ENCODE measurements at places on chromosomes 4 and X.

DNA sequence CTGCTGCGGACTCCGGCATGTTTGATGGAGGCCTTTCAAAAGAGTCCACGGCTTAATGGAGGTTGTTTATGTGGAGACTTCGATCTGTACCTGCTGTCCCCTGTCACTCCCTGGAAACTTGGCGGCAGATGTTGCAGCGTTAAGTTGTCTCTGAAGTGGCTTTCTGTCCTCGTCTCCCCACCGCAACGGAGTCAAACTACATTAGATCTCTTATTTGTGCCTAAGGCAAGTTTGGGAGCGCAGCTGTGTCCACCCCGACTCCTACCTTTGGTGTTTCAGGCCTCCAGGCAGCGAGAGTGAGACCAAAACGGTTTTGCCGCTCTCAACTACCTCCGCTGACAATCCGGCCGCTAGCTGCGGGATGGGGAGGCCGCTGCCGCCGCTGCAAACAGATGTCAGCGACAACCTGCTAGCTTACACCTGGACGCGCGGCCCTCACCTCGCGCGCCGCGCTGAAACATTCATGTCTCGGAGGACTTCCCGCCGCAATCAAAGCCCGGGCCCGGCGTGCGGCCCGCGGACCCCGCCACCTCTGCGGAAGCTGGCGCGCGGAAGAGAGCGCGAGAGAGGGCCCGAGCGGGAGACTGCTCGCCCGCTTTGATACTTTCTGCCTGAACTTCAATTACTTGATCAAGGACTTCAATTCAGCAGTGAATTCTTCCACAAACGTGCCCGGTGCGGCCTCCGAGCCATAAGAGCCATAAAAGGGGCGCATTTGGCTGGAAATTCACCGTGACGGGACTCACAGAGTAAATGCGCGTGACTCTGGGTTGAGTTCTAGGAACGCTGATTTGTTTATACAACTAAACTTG lies 108.4 kb downstream of the ANTXR2 start:
- DNase-seq, result peak; percentile 21

- DNase-seq, result no peak
Observed at GRCh38 chrX:69674891-69675290, 59.0 kb downstream of the EDA start.

DNA sequence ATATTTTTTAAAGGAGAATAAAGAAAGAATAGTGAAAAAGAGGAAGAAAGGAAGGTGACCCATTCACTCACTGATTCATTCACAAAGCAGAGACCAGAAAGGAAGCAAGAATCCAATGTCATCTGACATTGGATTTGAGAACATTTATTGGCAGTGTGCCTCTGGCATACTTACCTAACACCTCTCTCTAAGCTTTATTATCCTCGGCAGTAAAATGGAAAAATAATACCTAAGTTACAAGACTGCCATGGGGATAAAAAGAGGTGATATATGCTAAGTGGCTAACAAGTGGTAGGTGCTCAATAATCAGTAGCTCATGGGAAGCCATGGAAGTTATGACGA lies 41.6 kb upstream of the PPARGC1A start:
- DNase-seq, result no peak

GRCh38 chrX:134139090-134139489 lies 97.9 kb upstream of the CCDC160 start:
- DNase-seq, result no peak

GRCh38 chr4:76732246-76732645 lies 165.7 kb downstream of the SOWAHB start:
- DNase-seq, result no peak

GRCh38 chr4:127856813-127857447 lies 23.8 kb upstream of the PLK4 start:
- peak; percentile 93 for DNase-seq

GRCh38 chr4:163544407-163545038 lies 50.0 kb downstream of the TMA16 start:
- peak; percentile 42 for DNase-seq

DNA sequence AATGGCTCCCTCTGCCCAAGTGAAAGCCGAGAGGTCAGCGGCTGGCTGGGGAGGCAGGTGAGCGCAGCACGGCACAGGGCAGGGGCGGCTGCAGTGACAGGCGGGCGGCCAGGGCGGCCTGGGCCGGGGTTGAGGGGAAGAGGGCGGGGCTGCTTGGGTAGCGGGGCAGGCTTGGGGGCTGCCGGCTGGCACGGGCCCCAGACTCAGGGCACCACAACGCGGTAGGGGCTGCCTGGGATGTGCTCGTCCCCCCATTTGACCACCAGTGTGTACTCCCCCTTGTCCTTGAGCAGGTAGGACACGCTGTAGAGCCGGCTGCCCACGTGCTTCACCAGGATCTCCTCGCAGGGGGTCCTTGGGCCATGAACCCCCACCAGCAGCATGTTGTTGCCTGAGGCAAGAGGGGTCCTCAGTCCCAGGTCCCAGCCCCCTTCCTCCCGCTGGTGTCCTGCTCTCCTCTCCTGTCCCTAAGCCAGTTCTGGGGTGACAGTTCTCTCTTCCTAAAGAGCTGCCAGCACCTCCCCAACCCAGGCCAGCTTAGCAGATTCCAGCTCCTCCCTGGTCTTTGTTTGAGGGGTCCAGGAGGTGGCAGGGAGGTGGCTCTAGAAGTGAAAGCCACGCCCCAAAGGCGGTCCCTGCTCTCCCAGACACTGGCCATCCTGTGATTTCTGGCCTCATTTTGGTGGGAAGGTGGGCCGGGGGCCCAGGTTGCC lies 25.6 kb downstream of the FLNA start:
- DNase-seq, result no peak

GRCh38 chrX:96791559-96791958 lies 92.1 kb upstream of the RPA4 start:
- DNase-seq, result no peak

DNA sequence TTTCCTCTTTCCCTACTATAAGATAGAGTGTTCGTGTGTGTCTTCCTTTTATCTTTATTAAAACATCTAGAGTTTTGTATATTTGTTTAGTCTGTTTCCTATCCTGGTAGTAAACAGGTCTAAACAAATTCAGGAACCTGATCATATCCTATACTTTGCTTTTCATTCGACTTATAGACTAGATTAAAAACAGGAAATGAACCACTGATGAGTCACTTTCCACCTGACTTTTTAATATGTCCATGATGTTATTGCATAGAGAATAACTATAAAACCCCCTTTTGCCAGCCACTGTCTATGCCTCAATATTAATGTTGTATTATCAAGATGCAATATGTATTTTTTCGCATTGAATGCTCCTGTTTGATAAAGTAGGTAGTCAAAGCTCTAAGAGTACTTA lies 1794.0 kb downstream of the STIM2 start:
- DNase-seq, result no peak

GRCh38 chr4:127624173-127624572 lies 8.6 kb upstream of the INTU start:
- no peak for DNase-seq

DNA sequence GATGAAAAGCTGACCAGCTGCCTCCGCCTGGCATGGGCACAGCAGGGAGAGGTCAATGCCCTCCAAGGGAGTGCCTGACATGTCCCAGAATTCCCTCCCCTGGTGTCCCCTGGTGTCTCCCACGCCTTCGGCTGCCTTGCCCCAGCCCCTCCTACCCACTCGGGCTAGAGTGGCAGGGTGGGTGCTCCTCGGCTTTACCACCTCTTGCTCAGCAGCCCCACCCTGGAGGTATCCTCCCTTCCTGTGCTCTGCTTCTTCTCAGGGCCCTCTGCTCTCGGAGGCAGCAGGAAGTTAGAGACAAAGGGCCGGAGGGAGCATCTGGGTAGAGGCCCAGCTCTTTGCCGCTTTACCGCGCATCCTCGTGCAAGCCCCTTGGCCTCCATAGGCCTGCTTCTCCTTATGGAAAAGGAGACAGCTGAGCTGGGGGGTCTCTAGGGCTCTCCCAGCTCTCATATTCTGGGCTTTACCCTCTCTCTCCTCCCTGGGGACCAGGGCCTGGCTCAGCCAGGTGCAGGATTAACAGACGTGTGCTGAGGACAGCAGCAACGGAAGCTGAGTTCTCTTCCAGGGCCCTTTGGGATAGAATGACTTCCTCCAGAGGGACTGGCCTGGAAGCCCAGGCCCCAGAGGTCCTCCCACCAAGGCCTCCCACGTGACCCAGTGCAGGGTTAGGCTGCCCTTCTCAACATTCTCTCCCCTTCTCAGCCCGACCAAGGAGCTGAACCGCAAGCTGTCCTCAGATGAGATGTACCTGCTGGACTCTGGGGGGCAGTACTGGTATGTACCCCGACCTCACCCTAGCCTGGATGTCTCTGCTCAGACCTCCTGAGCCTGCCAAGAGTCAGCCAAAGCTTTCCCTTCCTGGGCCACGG lies 17.2 kb downstream of the XPNPEP2 start:
- no peak for DNase-seq

DNA sequence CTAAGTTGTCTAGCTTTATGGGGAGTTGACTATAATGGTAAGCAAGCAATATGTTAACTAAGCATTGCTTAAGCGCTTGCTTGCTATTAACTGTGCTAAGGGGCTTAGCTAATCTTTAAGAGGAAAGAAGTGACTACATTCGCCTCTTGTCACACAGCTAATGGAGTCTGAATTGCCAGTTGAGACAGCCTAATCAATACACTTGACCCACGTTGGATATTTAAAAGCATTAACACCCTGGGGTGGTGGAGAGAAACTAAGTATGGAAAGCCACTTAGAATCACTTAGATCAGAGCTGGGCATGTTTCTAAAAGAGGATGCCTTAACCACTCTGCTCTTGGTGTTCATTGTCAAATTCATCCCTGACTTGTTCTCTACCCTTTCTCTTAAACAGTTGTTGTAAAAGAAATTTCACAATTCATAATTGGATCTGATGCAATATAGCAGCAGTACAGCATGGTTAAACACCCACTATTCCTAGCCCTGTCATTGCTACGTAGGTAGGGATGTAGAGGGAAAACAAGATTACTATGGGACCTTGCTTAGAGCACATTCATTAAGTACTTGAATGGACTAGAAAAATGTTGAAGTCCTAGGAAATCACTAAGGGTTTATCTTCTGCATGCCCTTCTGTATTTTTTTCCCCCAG lies 3.5 kb downstream of the ZAR1 start:
- no peak for DNase-seq

- peak; percentile 58 for DNase-seq
Observed at GRCh38 chr4:143411527-143412419, 75.1 kb downstream of the GAB1 start.

GRCh38 chr4:138247643-138248042 lies 5.5 kb upstream of the SLC7A11 start:
- no peak for DNase-seq

DNA sequence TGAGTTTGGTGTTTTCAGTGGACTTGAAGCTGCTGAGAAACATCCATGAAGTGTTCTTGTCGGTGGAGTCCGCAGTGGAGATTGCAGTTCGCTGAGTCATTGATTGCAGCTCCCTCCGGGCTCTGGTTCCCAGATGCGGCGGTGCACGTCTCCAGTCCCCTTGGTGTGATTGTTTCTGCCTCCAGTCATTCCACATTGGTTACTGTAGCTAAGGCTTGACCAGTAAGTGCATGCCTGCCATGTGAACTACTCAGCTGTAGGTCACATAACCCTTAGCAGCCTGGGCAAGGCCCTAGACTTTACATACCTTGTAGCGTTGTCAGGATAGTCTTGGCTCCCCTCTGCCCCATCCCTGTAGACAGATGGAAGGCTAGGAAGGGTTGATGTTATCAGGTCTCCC lies 53.8 kb upstream of the CLCN4 start:
- peak; percentile 97 for DNase-seq

DNA sequence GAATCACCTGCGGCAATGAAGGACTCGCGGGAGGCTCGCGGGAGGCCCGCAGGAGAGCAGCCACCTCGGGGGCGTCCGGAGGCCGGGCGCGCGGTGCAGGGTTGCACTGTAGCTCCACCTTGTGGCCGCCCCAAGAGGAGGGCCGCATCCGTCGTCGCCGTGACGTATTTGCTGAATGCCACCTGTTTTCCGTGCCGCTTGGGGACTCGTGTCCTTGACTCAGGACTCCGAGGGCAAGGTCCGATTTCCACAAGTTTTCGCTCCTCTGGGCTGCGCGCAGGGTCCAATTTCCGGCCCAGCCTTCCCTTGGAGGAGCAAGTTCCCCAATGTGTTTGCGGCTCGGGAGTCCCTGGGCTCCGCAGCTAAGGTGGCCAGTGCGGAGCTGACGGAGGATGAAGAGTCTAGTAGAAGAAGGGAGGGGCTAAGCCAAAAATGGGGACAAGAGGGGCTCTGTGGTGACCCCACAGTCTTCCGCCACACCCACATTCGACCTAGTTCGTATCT lies 10.7 kb upstream of the DLG3 start:
- DNase-seq, result peak; percentile 56

- no peak for DNase-seq
Observed at GRCh38 chrX:121746105-121746504, 698.7 kb downstream of the GLUD2 start.

- peak; percentile 24 for DNase-seq
Observed at GRCh38 chr4:83581411-83582288, 45.7 kb downstream of the GPAT3 start.

DNA sequence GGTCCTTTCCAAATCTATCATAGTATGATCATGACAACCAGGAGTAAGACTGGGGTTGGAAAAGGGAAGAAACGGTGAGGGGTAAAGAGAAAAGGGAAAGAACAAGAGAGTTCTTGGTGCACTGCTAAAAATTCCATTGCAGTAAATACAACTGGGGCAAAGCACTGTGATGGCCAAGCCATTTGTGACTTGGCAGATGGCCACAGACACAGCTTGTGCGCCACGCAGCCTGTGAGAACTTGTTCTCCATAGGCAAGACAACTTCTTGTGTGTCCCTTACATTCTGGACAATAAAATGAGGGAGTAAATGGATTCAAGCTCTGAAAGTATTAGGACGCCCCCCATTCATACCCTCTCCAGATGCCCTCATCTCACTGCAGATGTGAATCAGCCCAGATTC lies 10.9 kb downstream of the MFAP3L start:
- DNase-seq, result no peak

- DNase-seq, result no peak
Observed at GRCh38 chr4:44118971-44119680, 329.5 kb downstream of the KCTD8 start.

- DNase-seq, result no peak
Observed at GRCh38 chr4:41660352-41660751, 88.2 kb downstream of the PHOX2B start.

GRCh38 chr4:24370421-24370820 lies 213.9 kb downstream of the DHX15 start:
- DNase-seq, result no peak

DNA sequence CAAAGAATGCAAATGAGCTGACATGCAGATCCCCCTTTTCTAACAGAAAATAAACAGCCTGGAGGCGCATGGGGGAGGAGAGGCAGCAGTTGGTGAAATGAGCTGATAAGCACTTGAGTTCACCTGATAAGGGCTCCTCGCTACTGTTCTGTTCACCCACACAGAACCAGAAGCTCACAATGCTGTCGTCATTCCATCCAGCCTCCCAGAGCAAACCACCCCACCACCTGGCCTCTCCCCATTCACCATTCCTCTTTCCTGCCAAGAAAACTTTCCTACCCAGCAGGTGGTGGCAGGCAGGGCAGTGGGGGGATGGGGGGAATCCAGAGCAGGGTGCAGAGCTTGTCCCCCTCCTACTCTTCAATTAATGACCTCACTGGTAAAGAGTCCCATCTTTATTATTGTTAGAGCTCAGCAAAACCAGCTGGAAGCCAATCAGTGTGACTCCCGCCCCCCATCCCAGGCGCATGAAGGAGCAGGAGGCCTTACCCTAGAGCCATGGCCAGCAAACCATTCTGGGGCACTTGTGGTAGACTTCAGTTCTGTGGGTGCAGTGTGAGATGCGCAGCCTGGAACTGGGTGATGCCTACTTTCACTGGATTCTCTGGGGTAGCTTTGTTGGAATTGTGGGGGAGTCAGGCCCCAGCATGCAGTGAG lies 350.3 kb downstream of the ZIC3 start:
- DNase-seq, result no peak

GRCh38 chr4:16263056-16263455 lies 36.8 kb upstream of the TAPT1 start:
- DNase-seq, result no peak

All from RPMI7951 (cell line).